ENCODE measurements at places on chromosomes 16 and 17.

DNA sequence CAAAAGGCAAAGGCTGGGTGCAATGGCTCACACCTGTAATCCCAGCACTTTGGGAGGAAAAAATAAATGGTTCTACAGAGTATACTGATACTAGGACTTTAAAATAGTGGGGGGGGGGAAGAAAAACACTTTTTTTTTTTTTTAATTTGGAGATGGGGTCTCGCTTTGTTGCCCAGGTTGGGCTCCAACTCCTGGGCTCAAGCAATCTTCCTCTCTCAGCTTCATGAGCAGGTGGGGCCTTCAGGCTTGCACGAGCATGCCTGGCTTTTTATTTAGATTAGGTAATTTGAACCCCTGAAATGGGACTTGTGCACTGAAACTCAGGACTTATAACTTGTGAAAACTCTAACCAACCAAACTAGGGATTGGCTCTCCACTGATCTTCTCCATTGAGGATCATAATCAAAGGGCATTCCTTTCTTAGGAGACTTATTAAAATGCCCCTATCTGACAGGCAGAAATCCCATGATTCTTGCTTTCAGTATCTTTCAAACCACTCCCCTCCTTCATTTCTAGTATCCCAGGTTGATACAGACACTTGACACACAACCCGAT, 16.9 kb downstream of the GRB2 start:
- DNase-seq: no peak

- DNase-seq: no peak
Observed at GRCh38 chr17:10687499-10687898, 9.8 kb downstream of the SCO1 start.

DNA sequence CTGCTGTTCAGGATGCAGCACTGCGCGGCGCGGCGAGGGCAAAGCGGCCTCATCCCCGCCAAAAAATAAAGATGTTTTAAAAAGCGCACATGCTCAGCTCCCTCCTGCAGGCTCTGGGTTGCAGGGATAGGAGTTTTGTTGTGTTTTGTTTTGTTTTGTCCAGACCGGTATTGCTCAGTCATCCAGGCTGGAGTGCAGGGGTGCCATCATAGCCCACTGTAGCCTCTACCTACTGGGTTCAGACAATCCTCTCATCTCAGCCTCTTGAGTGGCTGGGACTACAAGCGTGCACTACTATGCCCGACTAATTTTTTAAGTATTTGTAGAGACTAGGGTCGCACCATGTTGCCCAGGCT, 636 bp downstream of the WWOX start:
- no peak for DNase-seq

- no peak for DNase-seq
Observed at GRCh38 chr16:52470585-52470984, 76.4 kb downstream of the TOX3 start.

GRCh38 chr16:69904495-69905170, 46.5 kb upstream of the CLEC18A start:
- DNase-seq: no peak

GRCh38 chr17:49344914-49345313, 17.1 kb downstream of the ZNF652 start:
- no peak for DNase-seq

DNA sequence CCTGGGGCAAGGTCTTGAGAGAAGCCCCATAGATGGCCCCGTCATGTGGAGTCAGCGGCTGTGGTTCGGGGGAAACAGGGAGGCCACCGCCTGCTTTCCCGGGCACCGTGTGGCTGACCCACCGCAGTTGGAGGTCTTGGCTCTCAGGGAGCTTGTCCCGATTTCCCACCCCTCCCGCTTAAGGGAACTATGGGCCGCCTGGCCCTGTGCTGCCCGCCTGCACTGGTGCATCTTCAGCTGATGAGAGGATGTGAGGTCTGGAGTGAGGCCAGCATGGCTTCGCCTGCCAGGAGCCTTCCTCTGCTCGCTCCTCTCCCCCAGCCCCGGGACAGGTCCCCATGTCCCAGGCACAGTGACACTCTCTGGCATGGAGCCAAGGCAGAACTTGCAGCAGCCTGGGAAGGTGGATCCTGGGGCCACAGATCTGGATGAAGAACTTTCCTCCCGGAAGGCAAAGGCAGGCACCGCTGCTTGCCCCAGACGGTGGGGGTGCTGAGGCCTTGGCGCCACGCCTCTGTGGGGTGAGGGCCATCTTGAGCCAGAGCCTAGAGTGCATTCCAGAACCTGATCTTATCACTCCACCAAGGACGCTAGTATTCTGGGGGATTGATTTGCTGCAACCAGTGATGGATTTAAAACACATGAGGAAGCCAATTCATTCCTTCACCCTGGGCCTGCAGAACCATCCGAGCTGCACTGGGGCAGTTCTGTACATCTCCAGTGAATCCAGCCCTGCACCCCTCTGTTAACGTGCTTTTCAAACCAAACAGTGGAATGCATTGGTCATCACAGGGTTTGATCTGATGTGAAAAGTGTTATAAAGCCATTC, 178.6 kb upstream of the TNRC6C start:
- DNase-seq: no peak

- no peak for DNase-seq
Observed at GRCh38 chr16:69443927-69444631, 19.7 kb downstream of the CYB5B start.

GRCh38 chr17:39229274-39229913, 3.6 kb upstream of the STAC2 start:
- no peak for DNase-seq

- no peak for DNase-seq
Observed at GRCh38 chr16:70611224-70611598, 35.1 kb upstream of the IL34 start.

Measured in HEK293T (cell line).